ENCODE measurements at places on chromosomes 2 and 18.

DNA sequence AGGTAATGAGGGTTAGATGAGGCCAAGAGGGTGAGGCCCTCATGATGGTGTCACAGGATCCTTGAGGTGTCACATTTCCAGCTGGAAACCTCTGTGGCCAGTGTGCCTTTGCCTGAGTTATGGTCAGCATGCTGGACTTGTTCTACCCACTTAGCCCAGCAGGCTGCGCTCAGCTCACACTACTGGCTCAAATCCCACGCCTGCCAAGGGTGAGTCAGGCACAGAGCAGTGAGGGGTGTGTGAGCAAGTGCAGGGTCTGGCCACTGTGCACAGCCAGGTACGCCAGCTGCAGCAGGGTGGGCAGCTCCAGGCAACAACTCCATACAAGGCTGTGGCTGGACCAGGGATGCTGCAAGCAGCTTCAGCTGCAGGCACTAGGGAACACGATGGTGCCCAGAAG lies 616.6 kb upstream of the FSHR start:
- no peaks in the 10 kb centered on the region for H3K27me3 ChIP-seq
- H3K36me3 ChIP-seq = no peaks in the 10 kb centered on the region
- no peak overlapping the region for H3K27ac ChIP-seq

DNA sequence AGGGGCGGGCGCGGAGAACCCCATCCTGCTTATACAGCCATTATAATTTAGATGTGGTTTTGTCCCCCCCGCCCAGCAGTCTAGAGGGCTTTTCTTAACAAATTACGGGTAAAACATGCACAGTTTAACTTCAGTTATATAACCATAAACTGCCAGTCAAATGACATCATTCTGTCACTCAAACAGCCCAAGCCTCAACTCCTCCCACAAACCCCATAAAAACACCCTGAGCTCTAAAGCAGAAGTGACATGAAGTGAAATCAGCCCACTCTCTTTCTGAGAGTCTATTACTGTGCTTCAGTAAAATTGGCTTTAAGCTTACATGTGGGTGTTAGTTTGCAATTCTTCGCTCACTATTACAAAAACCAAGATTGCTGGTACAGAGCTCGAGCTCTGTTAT lies 705.1 kb upstream of the GCFC2 start:
- no peaks in the 10 kb centered on the region for H3K27me3 ChIP-seq
- H3K4me1 ChIP-seq = no peaks in the 10 kb centered on the region
- H3K36me3 ChIP-seq = no peaks in the 10 kb centered on the region
- DNase-seq = no peak
- H3K4me3 ChIP-seq = no peak overlapping the region

DNA sequence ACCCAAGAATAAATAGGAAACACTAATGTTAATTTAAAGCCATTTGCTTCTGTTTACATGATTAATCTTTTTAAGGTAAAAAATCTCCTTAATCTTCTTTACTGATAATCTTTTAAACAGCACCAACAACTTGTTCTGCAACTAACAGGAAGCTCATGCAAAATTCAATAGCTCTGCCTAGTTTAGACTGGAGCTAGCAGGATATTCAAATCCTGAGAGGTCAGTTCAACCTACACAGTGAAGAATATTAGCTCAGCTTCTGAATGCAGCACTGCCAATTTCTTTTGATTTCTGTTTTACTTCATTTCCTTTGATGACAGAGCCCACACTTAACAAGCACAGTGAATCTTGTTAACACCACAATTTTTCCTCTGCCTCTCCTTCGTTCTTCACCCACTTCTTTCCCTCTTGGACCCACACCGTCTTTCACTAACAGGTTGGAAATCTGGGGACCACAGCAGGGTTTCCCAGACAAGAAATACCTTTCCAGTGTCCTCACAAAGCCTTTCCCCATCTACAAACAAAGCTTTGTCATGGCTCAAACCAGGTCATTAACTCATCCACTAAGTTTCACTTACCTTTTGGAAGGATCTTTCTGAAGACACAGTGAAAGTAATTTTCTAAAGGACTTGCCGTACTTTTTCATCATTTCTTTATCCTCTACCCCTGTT lies 109.8 kb downstream of the STK39 start:
- peak overlapping the region; percentile 66 for H3K27ac ChIP-seq
- no peaks in the 10 kb centered on the region for H3K27me3 ChIP-seq
- DNase-seq = no peak

DNA sequence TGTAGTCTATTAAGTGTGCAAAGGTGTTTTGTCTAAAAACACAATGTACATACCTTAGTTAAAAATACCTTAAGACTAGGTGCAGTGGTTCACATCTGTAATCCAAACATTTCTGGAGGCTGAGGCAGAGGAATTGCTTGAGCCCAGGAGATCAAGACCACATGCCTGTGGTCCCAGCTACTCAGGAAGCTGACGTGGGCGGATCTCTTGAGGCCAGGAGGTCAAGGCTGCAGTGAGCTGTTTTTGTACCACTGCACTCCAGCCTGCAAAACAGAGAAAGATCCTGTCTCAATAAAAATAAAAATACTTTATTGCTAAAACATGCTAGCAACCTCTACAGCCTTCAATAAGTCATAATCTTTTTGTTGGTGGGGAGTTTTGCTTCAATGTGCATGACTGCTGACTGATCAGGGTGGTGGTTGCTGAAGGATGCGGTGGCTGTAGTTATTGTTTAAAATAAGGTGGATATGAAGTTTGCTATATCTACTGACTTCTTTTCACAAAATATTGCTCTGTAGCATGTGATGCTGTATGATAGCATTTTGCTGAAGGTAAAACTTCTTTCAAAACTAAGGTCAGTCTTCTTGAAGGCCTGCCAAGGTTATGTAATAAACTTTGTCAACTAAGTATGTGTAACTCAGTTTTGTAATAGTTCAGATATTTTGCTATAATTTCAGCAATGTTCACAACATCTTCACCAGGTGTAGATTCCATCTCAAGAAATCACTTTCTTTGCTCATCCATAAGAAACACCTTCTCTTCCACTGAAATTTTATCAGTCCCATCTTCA lies 1238.0 kb upstream of the NRXN1 start:
- no peak overlapping the region for H3K27ac ChIP-seq
- H3K4me3 ChIP-seq = no peak overlapping the region
- H3K27me3 ChIP-seq = no peaks in the 10 kb centered on the region
- no peak for DNase-seq
- H3K4me1 ChIP-seq = no peaks in the 10 kb centered on the region

DNA sequence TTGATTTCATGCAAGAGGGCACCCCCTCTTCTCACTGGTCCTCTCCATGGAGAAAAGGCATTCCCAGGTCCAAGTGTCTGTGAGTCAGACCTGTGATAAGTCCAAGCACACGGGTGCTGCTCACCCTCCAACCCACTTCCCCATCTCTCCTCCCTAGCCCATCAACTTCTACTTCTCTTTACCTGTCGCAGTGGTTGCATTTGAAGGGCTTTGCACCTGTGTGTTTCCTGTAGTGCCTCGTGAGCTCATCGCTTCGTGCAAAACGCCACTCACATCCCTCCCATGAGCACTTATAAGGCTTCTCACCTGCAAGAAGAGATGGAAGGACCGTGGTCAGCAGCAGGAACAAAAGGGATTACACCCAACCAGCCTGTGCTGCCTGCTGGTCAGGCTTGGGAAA lies 77.5 kb downstream of the KLF7 start:
- H3K4me1 ChIP-seq = peaks cover 22% of the 10 kb centered on the region
- peaks cover 5% of the 10 kb centered on the region for H3K36me3 ChIP-seq
- no peak for DNase-seq
- H3K27ac ChIP-seq = peak overlapping the region; percentile 63

DNA sequence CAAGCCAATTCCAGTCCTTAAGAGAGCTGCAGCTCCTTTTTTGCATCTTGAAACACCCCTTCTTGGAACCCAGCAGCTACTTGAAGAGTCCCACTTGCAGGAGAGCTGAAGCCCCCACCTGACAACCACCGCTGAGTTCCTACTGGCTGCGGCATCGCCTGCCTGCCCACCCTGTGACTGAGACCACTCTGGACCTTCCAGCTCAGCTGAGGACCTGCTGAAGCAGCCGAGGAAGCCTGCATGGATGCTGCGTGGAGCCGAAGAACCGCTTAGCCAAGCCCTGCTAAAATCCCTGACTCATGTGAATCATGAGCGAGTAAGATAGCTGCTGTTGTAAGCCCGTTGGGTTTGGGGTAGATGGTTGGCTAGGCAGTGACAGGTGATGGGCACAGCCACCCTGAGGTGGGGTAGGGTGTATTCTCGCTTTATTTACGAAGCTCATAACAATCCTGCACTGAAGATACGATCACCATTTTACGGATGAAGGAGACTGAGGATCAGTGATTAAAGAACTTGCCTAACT lies 78.4 kb downstream of the INHBB start:
- H3K4me1 ChIP-seq = no peaks in the 10 kb centered on the region
- H3K27me3 ChIP-seq = peaks cover 52% of the 10 kb centered on the region
- no peaks in the 10 kb centered on the region for H3K36me3 ChIP-seq
- no peak overlapping the region for H3K27ac ChIP-seq
- no peak for DNase-seq
- H3K4me3 ChIP-seq = no peak overlapping the region

GRCh38 chr2:178075006-178075326 lies 2.4 kb upstream of the PDE11A start:
- no peak overlapping the region for H3K27ac ChIP-seq
- H3K27me3 ChIP-seq = peaks cover 53% of the 10 kb centered on the region
- H3K36me3 ChIP-seq = no peaks in the 10 kb centered on the region
